Cardiac muscle cell (in vitro differentiated cells and primary cell): ENCODE measurements at places on chromosomes 13 and 19. TPM values are rescaled to one million over a fixed set of nuclear protein-coding genes. Genes with fewer than 3 reads are reported as not detected.

Gene IL27RA
- total RNA-seq = 4.6 and 7.1 TPM in 2 replicates

DNA sequence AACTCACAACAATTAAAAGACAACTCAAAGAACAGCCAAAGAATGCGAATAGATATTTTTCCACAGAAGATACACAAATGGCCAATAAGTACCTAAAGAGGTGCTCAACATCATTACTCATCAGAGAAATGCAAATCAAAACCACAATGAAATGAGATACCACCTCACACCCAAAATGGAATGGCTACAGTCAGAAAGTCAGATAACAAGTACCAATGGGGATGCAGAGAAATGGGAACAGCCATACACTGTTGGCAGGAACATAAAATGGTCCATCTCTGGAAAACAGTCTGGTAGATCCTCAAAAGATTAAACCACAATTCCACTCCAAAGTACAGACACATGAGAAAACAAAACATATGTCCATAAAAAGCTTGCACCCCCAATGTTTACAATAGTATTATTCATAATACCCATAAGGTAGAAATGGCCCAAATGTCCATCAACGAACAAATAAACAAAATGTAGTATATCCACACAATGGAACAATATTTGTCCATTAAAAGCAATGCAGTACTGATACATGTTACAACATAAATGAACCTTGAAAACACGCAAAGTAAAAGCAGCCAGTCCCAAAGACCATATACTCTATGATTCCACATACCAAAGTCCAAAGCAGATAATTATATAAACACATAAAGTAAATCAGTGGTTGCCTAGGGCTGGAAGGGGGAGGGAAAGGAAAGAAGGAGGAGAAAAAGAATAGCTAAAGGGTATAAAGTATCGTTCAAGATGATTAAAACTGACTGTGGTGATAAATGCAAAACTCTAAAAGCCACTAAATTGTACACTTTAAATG, 19.6 kb downstream of the USP12 start:
- no peaks in the 10 kb centered on the region for H3K27me3 ChIP-seq
- H3K27ac ChIP-seq = no peak overlapping the region
- no peak overlapping the region for H3K4me3 ChIP-seq
- DNase-seq = no peak
- H3K4me1 ChIP-seq = no peaks in the 10 kb centered on the region

DNA sequence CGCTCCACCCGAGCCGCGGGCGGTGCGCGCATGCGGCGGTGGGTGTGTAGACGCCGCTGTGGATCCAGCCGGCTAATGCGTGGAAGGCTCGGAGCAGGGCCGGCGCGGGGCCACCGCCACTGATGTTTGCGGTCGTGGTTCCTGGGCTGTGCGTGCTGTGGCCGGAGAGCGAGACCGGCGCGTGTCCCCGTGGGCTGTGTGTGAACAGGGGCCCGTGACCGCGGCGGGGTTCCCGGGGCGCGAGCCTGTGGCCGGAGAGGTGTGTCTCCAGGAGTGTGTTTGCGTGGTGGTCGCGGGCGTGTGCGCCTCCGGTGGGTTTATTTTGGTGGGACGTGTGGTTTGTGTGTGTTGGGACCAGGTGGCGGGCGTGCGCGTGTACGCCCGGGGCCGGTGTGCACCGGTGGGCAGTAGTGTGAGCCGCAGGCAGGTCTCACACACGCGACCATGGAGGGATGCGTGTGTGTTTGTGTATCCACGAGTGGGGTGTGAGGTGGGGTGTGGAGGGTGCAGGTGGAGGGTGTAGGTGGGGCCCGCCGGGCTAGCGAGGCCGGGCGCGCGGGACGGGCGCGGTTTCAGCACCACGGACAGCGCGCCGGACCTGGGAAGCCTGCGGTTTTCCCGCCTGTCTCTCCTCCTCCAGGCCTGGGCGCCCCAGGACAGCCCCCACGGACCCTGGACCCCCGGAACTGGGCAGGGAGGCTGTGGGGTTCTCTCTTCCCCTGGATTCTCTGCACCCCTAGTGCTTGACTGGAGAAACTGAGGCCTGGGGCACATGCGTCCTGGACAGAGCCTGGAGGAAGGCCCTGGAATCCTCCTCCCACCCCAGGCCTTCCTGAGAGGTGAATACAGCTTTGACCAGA, 1.6 kb downstream of the HCN2 start:
- no peak overlapping the region for H3K27ac ChIP-seq
- peak; percentile 29 for DNase-seq
- H3K36me3 ChIP-seq = no peaks in the 10 kb centered on the region
- no peak overlapping the region for H3K4me3 ChIP-seq

- DNase-seq = no peak
- H3K27ac ChIP-seq = peak overlapping the region; percentile 0
- H3K36me3 ChIP-seq = no peaks in the 10 kb centered on the region
- no peak overlapping the region for H3K4me3 ChIP-seq
- no peaks in the 10 kb centered on the region for H3K27me3 ChIP-seq
Measured at GRCh38 chr13:113417836-113418721, 35.2 kb downstream of the ADPRHL1 start.

DNA sequence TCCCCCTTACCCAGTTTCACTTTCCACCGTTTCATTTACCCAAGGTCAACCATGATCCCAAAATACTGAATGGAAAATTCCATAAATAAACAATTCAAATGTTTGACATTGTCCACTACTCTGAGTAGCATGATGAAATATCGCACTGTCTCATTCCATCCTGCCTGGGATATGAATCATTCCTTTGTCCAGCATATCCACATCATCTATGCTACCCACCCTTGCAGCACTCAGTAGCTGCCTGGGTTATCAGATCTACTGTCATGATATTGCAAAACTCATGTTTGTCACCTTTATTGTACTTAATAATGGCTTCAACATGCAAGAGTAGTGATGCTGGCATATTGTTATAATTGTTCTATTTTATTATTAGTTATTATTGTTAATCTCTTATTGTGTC, 263.9 kb upstream of the NBEA start:
- H3K36me3 ChIP-seq = no peaks in the 10 kb centered on the region
- H3K4me3 ChIP-seq = no peak overlapping the region
- H3K27ac ChIP-seq = no peak overlapping the region

DNA sequence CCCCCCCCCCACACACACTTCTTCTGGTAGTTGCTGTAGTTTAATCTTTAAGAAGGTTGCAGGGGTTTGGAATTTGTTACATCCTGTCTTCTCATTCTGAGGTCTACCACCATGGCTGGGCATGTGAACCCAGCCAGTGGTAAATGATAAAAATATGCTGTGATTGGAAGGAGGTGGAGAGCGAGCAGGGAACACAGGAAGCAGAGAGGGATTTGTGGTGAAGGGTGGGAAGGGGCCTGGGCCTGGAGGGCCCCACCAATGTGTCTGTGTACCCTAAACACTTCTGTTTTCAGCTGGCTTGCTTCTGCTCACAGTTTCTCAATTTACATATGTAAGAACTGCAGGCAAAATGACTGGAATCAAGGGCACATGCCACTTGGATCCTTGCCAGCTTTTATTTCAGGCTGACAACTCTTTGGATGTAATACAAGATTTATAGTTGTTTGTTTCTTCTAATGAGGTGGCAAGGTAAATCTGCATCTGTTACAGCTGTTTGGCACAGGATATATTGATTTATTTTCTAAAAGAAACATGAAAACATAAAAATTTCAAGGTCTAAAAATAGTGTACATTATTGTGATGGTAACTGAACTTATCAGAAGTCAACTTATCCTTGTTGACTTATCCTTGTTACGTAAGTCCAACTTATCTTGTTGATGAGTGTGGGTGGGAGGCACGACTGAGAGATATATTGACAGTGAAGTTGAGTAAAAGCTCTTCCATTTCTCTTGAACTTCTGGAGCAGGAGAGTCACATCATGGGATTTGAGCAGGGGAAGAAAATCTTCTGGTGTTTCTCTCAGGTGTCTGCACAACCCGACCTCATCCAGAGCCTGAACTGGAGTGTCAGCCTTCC, 313.2 kb downstream of the SHISA2 start:
- H3K27ac ChIP-seq = no peak overlapping the region
- H3K4me3 ChIP-seq = no peak overlapping the region
- H3K27me3 ChIP-seq = no peaks in the 10 kb centered on the region
- no peaks in the 10 kb centered on the region for H3K36me3 ChIP-seq
- H3K4me1 ChIP-seq = peaks cover 16% of the 10 kb centered on the region
